Activated CD4-positive, alpha-beta T cell treated with anti-CD3 and anti-CD28 coated beads for 36 hours (primary cell): ENCODE measurements at places on chromosomes 5 and 9. TPM values are rescaled to one million over a fixed set of nuclear protein-coding genes. Genes with fewer than 3 reads are reported as not detected.

DNA sequence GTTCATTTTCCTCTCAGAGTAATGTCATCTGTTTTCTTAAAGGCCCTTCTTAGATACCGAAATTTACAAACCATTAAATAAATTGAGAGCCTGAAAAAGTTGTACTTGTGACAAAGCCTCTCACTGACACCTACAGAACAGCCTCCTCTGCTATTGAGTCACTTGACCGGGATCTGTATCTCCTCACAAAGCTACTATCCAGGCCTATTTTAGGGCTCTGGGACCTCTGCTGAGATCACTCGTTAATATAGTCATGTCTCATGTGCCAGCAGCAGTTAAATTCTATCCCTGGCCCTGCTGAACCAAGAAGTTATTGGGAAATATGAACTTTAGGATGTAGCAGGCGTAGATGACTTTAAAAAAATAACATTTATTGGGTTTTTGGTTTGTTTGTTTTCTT, 31.1 kb downstream of the FBXO38 start:
- DNase-seq = no peak

Gene SUSD3
- 57.9 TPM for total RNA-seq

- no peak for DNase-seq
Measured at GRCh38 chr9:77865385-77866047, 166.1 kb downstream of the GNAQ start.

GRCh38 chr9:38025166-38025565, 43.9 kb downstream of the SHB start:
- DNase-seq = no peak

Gene HTR4
- not detected for total RNA-seq

Gene GDF9
- 0.69 TPM for total RNA-seq

DNA sequence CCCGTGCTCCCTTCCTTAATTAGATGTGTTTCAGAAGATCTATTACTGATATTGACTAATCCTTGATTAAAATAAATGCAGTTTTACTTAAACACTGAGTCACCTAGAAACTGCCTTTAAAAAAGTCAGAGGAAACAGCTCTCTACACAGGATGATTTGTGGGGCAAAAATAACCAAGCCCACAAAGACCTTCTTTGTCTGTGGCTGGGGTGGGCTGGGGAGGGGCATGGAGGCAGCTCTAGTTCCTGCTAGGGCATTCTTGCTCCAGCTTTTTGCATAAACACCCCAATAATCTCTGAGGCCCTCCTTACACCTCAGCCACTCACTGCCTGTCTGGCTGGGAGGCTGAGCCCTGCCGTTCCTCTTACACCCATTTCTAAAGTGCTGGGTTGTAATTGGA, 227.6 kb upstream of the DAP start:
- DNase-seq = no peak

- no peak for DNase-seq
Measured at GRCh38 chr9:90018688-90019087, 413.9 kb downstream of the GADD45G start.

- DNase-seq = no peak
Measured at GRCh38 chr9:97918611-97919010, 3.7 kb downstream of the TRMO start.

Gene GRIN3A
- total RNA-seq = not detected

DNA sequence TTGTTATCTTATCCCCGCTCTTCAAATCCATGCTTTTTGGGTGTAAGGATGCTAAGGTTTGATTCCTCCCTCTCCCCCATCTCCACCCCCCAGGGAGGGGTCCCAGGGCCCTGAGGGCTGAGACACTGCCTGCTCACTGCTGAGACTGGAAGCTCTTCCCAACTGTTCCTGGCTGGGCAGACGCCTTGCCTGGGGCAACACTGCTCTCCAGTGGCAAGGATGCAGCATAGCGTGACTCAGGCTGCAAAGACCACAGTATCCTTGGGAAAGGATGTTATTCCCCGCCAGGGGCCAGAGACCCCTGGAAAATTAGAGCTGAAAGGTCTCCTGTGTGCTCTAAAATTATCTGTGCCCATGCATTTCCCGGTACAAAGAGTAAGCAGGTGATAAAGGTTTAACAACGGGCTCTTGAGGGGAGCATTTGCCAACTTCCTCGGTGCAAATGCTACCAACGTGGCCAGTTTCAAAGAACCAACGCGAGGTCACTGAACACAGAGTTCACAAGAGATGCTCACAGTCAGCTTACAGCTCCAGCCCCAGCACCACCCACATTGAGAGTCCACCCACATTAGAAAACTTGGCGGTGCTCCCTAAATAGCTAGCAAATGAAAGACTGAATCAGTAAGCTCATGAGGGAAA, 271.9 kb downstream of the NSG2 start:
- DNase-seq = no peak
